ENCODE measurements at places on chromosomes 2 and 18.

GRCh38 chr2:40034801-40035200, 255.7 kb upstream of the THUMPD2 start:
- no peak for DNase-seq

GRCh38 chr2:170122883-170123547, 54.9 kb upstream of the MYO3B start:
- no peak for DNase-seq

- DNase-seq, result no peak
Measured at GRCh38 chr18:39406941-39407340, 1841.3 kb upstream of the CELF4 start.

DNA sequence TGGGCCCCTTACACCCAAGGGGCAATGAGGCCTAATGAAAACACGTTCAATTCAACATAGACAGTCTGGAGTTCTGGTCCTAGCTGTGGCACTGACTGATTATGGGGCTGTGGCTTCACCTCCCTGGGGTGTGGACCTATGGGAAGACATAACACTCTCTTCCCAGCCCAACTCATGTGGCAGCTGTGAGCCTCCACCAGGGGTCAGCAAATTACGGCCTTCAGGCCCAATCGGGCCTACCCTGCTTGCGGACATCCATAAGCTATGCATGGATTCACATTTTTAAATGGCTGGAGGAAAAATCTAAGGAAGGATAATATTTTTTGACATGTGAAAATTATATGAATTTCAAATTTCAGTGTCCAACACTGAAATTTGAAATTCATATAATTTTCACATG, 101.3 kb downstream of the LOXHD1 start:
- DNase-seq, result no peak

- no peak for DNase-seq
Measured at GRCh38 chr2:36775261-36775660, 78.8 kb downstream of the VIT start.
